ENCODE measurements at places on chromosomes 2 and 18. TPM values are rescaled to one million over a fixed set of nuclear protein-coding genes. Genes with fewer than 3 reads are reported as not detected.

- H3K36me3 ChIP-seq = no peaks in the 10 kb centered on the region
- no peak for DNase-seq
- H3K27me3 ChIP-seq = peaks cover 2% of the 10 kb centered on the region
- no peak overlapping the region for H3K4me3 ChIP-seq
Measured at GRCh38 chr2:223537115-223537514, 65.0 kb downstream of the SCG2 start.

DNA sequence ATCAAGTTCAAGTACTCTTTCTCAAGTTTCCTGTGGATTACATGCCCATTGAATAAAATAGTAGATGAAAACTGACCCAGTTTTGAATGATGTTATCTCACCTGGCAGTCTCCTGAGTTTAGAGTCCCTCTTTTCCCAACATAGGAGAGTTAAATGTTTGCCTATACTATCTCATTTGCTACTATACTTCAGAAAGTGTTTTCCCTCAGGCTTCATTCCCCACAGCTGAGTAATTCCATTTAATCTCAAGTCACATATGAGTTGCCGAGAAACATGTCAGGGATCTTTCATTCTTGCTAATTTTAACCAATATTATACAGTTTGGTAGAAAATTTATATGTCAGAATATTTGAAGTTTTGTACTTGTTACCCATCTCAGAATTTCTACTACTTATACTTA is 150.4 kb upstream of the CDH19 start:
- no peak for DNase-seq
- no peak overlapping the region for H3K4me3 ChIP-seq
- no peak overlapping the region for H3K27ac ChIP-seq
- no peaks in the 10 kb centered on the region for H3K36me3 ChIP-seq

GRCh38 chr2:100012561-100012960 is 129.8 kb downstream of the AFF3 start:
- no peak for DNase-seq
- H3K4me1 ChIP-seq = peaks cover 19% of the 10 kb centered on the region
- H3K36me3 ChIP-seq = no peaks in the 10 kb centered on the region

- peaks cover 7% of the 10 kb centered on the region for H3K4me1 ChIP-seq
- H3K27ac ChIP-seq = no peak overlapping the region
- H3K4me3 ChIP-seq = no peak overlapping the region
Measured at GRCh38 chr2:23418056-23418455, 33.1 kb downstream of the KLHL29 start.

DNA sequence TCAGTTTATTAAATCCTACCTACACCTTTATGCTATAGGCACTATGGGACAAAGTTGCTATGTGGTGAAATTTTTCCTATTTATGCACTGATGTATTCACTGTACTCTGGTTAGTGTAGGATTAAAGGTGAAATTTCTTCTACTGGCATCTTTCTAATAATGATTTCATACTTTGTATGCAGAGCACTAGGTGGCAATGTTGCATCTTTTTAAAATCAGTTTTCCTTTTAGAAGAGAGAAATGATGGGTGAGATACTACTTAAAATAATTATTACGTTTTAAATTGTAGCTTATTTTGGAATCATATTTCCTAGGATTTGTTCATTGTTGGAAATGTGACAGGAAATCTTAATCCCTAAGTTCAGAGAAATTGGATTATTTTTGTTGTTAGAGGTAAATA is 150.9 kb downstream of the CD8B2 start:
- H3K36me3 ChIP-seq = no peaks in the 10 kb centered on the region
- H3K4me1 ChIP-seq = peaks cover 16% of the 10 kb centered on the region
- H3K27ac ChIP-seq = no peak overlapping the region

DNA sequence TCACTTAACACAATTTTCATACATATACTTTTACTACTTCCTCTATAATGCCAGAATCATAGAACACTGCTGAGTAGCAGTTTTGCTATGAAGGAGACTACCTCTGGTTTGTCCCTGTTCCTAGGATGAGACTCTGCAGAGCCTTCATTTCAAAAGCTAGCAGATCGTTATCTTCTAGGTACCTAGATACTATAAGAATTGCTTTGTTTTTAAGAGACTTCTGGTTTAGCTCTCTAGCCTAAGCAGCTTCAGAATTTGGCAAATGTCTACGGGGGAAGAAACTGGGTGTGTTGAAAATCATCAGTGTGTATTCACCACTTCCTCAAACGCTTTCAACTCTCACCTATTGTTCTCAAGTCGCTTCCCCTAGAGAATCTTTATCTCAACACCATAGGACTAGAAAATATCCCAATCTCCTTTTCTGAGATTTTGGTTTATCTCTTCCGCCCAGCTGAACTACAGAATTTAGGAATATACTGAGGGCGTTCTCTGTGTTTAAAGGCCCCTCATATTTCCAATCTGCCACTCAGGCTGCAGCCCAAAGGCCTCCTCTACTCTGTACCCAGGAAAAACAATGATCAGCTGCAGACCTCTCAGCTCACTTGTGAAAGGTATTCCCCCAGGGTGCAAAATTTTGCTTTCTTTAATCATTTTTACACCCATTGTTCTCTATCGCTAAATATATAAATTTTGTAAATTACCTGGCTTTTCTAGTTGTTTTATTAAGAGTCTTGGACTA is 28.7 kb downstream of the SMAD2 start:
- peaks cover 2% of the 10 kb centered on the region for H3K27me3 ChIP-seq
- H3K4me3 ChIP-seq = no peak overlapping the region
- peaks cover 4% of the 10 kb centered on the region for H3K36me3 ChIP-seq
- peaks cover 74% of the 10 kb centered on the region for H3K4me1 ChIP-seq
- DNase-seq = no peak

Gene CDK5R2
- 0.13 TPM for total RNA-seq

Gene LGALSL
- total RNA-seq = 30.2 TPM

Gene PROM2
- 0.62 TPM for total RNA-seq

Measured in endothelial cell (in vitro differentiated cells).